ENCODE measurements at places on chromosomes 3 and 15. TPM values are rescaled to one million over a fixed set of nuclear protein-coding genes. Genes with fewer than 3 reads are reported as not detected.

Gene PLSCR1
- polyA plus RNA-seq = 0.78 TPM

Gene KBTBD8
- 4.7 TPM for polyA plus RNA-seq

Gene GATA2
- polyA plus RNA-seq = not detected

Gene NTRK3
- 42.3 TPM for polyA plus RNA-seq

Gene VWA5B2
- 0.33 TPM for polyA plus RNA-seq

Gene CNTN6
- 1.7 TPM for polyA plus RNA-seq

Gene DLEC1
- polyA plus RNA-seq = 0.25 TPM

Gene DMXL2
- polyA plus RNA-seq = 176 TPM

Gene C3orf85
- not detected for polyA plus RNA-seq

Gene KBTBD12
- not detected for polyA plus RNA-seq

Gene CPEB1
- polyA plus RNA-seq = 1.3 TPM

All from neural cell (in vitro differentiated cells).